Testis (tissue), 5 donors: ENCODE measurements at places on chromosomes 4 and X. TPM values are rescaled to one million over a fixed set of nuclear protein-coding genes. Genes with fewer than 3 reads are reported as not detected.

GRCh38 chr4:2009651-2010233 lies 968 bp upstream of the NELFA start:
- peaks cover 16% of the 10 kb centered on the region for H3K4me1 ChIP-seq
- peak overlapping the region; percentile 98 for H3K27ac ChIP-seq
- peak; percentile 64 for DNase-seq
- H3K36me3 ChIP-seq = no peaks in the 10 kb centered on the region
- no peaks in the 10 kb centered on the region for H3K27me3 ChIP-seq

GRCh38 chr4:75512386-75513211 lies 1.6 kb downstream of the RCHY1 start:
- H3K27me3 ChIP-seq = no peaks in the 10 kb centered on the region
- H3K4me3 ChIP-seq = no peak overlapping the region
- DNase-seq = no peak

DNA sequence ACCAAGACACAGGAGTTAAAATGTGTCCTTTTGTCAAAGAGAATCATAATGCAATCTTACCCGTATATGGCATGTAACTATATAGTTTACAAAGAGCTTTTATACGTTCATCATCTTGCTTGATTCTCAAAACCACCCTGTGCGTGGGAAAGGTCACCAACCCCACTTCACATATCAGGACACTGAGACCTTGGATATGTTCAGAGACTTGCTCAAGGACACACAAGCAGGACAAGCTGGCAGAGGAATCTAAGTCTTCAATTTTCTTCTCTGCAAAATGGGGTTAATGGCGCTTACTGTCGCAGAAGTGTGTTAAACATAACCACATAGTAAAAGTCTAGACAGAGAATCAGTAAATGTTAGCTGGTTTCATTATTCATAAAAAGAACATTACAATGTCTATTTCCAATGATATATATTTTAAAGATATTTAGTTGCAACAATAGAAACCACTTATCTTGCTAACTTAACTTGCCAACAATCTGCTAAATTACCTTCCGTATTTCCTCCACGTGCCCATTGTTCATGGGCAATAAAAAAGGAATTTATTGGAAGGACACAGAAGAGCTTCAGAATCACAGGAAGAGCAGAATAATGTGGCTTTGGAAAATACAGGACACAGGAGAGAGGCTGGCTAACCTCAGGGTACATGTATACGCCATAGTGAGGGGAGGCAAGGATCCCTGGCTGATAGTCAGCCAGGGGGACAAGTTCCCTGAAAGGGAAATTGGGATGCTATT lies 64.6 kb upstream of the TAPT1 start:
- H3K36me3 ChIP-seq = no peaks in the 10 kb centered on the region
- DNase-seq = no peak
- H3K27me3 ChIP-seq = no peaks in the 10 kb centered on the region
- H3K4me3 ChIP-seq = no peak overlapping the region

- H3K27ac ChIP-seq = no peak overlapping the region
- no peak overlapping the region for H3K4me3 ChIP-seq
- DNase-seq = no peak
- no peaks in the 10 kb centered on the region for H3K36me3 ChIP-seq
Observed at GRCh38 chr4:136562834-136563233, 969.5 kb downstream of the PCDH18 start.

DNA sequence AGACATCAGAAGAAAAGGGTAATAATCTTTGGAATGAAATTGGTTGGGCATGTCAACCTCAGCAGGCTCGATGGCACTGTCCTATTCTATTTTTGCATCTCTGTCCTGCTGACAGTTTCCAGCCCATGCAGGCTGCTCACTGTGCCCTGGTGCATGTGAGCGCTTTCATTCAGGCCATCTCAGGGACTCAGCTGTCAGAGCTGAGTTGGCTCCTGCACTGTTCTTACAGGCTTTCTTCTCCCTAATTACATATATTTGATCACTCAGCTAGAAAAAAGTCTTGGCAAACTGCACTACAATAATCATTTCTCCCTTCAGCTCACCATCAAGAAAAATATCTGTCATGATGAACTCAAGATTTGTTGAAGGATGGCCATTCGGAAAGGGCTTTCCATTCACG lies 84.7 kb downstream of the RASL11B start:
- H3K4me3 ChIP-seq = no peak overlapping the region
- no peaks in the 10 kb centered on the region for H3K36me3 ChIP-seq
- peak overlapping the region; percentile 6 for H3K27ac ChIP-seq
- H3K27me3 ChIP-seq = no peaks in the 10 kb centered on the region

DNA sequence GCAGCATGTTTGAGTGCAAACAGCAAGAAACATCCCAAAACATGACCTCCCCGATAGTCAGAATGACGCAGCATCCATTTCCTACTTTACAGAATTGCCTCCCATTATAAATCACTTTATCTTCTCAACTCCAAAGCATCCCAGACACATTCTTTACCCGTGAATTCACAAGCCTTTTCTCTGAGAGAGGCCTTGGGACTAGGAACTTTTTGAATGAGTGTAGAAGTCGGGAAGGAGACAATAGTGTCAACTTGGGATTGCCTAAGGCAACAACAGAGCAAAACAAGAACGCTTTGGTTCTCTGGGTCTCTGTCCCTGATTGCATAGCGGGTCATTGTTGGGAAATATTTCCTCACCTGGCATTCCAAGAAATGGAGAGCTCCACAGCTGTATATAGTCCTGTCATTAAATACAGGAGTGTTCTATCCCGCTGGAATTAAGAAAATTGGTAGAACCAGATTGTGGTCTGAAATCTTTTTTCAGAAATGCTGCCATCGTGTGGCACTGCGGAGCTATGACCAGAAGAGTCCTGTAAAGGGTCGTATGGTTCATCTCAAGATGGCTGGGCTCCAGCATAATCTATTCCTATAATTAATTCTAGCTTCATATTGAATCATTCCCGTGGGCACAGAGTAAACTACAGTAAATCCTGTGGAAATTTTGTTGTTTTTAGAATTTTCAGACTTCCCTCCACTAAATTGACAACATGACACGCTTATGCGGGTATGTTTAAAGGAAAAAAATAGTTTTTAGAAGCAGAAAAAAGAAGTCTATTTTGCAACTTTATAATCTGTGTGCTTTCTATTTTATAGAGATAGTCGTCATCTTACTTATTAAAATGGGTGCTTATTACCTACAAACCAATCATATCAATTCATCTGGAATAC lies 2.0 kb upstream of the SPP1 start:
- peak; percentile 75 for DNase-seq
- peak overlapping the region; percentile 18 for H3K4me3 ChIP-seq
- H3K36me3 ChIP-seq = no peaks in the 10 kb centered on the region
- no peak overlapping the region for H3K27ac ChIP-seq

GRCh38 chr4:66279084-66279483 lies 608.8 kb upstream of the EPHA5 start:
- H3K36me3 ChIP-seq = no peaks in the 10 kb centered on the region
- H3K4me1 ChIP-seq = no peaks in the 10 kb centered on the region
- DNase-seq = no peak
- no peaks in the 10 kb centered on the region for H3K27me3 ChIP-seq

DNA sequence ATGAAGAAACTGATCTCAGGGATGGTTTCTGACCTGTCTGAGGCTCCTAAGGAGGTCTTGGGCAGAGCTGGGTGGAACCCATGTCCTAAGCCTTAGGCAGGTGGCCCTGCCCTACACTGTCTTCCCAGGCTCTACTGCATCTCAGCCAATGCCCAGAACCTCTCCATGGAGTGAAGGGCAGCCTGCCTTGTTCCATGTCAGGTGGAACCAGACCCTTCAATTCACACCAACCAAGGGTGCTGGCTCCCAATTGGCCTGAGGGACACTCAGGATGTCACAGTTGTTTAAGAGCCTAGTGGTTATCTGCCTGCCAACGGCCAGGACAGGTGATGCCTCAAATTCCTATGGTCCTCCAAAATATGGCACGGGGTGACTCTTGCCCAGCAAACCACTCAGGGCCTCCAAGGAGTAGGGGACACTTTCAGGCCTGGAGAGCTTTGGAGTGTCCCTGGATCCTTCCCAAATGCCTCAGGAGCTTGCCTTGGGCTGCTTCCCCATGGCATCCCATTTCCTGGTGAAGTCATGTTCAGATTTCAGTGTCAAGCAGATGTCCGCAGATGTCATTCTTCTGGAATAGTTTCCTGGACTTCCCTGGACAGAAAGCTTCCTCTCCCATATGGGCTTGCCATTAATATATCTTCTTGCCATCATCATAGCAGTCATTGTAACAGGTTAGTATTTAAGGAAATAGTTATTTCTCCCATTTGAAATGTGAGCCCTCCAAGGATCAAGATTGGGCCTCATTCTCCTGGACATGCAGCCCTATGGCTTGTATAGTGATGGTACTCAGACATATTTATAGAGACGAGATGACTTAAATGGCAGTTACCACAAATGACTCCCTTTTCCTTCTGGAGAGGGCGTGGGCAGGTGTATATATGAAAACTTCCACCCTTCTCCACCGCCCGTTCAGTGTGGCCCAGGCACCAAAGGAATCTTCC lies 67.1 kb downstream of the MED28 start:
- no peak overlapping the region for H3K4me3 ChIP-seq
- no peak overlapping the region for H3K27ac ChIP-seq
- no peak for DNase-seq
- no peaks in the 10 kb centered on the region for H3K27me3 ChIP-seq
- no peaks in the 10 kb centered on the region for H3K36me3 ChIP-seq

DNA sequence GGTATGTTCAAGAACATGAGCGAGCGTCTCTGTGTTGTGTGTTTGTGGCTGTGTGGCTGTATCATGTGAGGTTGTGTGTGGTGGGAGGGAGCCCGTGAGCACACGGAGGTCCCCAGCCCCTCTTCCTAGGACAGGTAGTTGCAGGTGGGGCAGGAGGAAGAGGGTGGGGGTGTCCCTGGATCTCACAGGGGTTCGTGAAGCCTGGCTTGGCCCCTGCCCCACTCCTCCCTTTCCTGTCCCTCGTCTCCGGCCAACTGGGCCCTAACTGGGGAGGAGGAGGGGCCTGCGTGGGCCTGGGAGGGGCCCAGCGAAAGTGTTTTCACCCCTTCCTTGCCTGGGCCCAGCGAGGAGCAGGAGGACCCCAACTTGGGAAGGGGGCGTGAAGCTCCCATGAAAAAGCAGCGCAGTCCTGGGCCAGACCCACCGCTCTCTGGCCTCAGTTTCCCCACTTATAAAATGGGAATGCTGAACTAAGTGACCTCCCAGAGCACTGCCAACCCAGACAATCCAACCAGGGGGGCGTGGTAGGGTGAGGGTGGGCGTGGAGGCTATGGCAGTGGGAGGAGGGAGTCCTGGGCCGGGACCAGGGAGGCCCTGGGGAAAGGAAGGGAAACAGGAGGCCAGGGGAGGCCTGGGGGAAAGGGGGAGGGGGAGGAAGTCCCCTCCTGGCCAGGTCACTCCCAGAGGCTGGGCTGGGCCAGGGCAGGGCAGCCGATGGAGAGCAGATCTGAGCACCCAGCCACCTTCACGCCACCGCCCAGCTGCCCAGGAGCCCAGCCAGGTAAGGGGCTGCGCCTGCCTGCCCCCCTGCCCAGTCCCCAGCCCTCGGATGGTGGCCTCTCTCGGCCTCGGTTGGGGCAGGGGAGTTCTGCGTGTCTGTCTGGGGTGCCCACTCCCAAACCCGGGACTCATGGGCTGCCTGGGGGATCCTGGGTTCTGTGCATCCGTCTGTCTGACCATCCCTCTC lies at the start of gene AVPR2:
AVPR2 (plus strand) TSS at position 683 of the 967 bp plus-strand sequence. CDS start 473 bp downstream, outside the sequence.
- H3K27me3 ChIP-seq = no peaks in the 10 kb centered on the region
- peaks cover 3% of the 10 kb centered on the region for H3K4me1 ChIP-seq
- H3K4me3 ChIP-seq = no peak within 1 kb of the TSS
- no peaks in the 10 kb centered on the region for H3K36me3 ChIP-seq
- H3K27ac ChIP-seq = no peak within 1 kb of the TSS

GRCh38 chrX:12308420-12308819 lies 170.1 kb downstream of the FRMPD4 start:
- H3K4me1 ChIP-seq = no peaks in the 10 kb centered on the region
- no peak for DNase-seq
- H3K4me3 ChIP-seq = no peak overlapping the region
- no peak overlapping the region for H3K27ac ChIP-seq

DNA sequence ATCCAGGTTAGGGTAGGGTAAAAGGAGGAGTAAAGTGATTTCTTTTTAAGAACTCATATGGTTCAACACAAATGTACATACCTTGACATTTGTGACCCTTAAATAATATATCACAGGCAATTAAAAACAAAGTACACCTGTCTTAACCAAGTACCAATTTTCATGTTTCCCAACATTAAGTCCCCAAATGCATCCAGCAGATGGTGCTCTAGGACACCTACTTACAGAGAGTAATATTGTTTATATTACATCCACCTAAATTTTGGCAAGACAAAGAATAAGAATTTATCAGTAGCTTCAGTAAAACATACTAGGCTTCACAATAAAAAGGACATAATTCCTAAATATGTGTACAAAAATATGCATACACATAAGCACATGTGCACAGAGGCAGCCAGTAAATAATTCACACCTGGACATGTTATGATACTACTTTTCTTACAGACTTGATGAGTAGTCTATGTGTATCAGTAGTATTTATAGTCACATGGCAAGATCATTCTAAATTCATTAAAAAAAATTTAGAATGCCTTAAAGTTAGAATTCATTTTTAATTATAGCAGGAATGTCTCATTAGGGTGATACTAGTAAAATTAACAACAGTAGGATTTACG lies 219.7 kb downstream of the DCLK2 start:
- no peaks in the 10 kb centered on the region for H3K4me1 ChIP-seq
- peak; percentile 79 for DNase-seq
- no peak overlapping the region for H3K4me3 ChIP-seq
- no peaks in the 10 kb centered on the region for H3K27me3 ChIP-seq
- no peaks in the 10 kb centered on the region for H3K36me3 ChIP-seq
- H3K27ac ChIP-seq = no peak overlapping the region

DNA sequence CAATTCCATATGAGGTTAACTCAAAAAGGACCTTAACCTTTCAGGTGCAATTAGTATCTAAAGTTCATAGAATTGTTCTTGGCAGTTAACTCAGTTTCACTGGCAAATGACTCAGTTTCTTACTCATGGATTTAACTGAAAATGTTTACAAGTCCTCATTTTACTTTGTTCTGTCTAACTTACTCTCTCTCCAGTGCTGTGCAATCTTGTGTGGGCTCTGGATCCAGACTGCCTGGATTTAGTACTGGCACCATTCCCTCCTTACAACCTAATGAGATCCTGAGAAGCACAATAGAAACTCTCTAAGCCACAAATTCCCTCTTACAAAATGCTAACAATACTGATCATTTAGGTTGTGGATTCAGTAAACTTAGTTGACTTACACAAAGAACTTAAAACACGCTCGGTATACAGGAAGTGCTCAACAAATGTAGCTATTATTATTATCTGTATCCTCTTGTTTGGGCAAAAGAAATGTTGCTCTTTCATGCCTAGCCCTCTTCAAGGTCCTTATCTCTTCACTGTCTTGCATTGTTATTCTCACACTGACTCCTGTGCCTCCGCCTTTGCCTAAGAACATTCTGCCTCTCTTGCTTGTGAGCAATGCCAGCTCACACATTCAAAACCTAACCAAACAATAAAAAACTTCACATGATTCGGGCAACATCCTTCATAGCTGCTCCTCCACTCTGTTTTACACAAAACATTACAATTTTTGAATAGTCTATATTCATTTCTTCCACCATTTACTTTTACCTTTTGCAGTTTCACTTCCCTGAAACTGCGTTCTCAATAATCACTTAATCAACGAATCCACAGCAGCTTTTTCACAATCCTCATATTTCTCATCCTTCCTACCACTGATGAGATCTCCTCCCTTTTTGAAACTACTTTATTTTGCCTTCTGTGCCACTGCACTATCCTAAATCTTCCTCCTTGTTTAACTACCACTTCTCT lies 91.8 kb downstream of the PDE5A start:
- no peaks in the 10 kb centered on the region for H3K36me3 ChIP-seq
- H3K4me1 ChIP-seq = peaks cover 26% of the 10 kb centered on the region
- no peak overlapping the region for H3K4me3 ChIP-seq
- peak overlapping the region; percentile 45 for H3K27ac ChIP-seq
- peak; percentile 46 for DNase-seq

The CTSO gene
- 16.7 TPM for total RNA-seq

The CT45A1 gene
- total RNA-seq = 11.9 TPM

The SYP gene
- 3.4 TPM for total RNA-seq

The G3BP2 gene
- 102 TPM for total RNA-seq

The ANKRD37 gene
- 12.7 TPM for total RNA-seq

The PCDH18 gene
- total RNA-seq = 23.3 TPM

The CT45A8 gene
- not detected for total RNA-seq
